ENCODE measurements at places on chromosomes 1 and 21. TPM values are rescaled to one million over a fixed set of nuclear protein-coding genes. Genes with fewer than 3 reads are reported as not detected.

- peak; percentile 64 for DNase-seq
Measured at GRCh38 chr1:229756666-229757065, 130.6 kb downstream of the URB2 start.

GRCh38 chr1:43284065-43284464 lies 1.3 kb downstream of the C1orf210 start:
- no peak for DNase-seq

- DNase-seq = no peak
Measured at GRCh38 chr1:53633073-53633704, 105.8 kb downstream of the GLIS1 start.

GRCh38 chr21:26137379-26138060 lies 33.0 kb downstream of the APP start:
- no peak for DNase-seq

DNA sequence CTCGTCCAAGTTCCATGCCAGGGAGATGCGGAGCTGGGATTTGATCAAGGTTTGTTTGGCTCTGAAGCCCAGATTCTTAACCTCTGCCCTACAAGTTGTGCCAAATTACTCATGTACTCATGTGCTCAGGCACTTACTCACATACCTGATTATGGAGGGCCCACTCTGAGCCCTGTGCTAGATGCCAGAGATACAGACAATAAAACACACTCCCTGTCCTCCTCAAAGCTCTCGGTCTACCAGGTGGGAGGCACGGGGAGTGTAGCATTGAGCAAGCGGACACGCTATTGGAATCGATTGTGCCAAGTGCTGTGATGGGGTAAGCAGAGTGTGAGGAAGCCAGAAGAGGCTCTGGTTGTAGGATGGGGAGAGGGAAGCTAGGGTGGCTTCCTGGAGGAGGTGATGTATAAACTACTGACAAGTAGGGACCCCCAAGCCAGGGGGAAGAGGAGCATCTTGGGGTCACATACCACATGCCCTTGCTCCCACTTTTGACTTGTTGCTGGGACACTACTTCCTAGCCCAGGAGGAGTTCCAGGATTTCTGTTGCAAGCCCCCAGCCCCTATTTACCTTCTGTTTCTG lies 49.8 kb upstream of the IFNLR1 start:
- DNase-seq = peak; percentile 60

- no peak for DNase-seq
Measured at GRCh38 chr1:165852871-165853270, 25.5 kb downstream of the UCK2 start.

DNA sequence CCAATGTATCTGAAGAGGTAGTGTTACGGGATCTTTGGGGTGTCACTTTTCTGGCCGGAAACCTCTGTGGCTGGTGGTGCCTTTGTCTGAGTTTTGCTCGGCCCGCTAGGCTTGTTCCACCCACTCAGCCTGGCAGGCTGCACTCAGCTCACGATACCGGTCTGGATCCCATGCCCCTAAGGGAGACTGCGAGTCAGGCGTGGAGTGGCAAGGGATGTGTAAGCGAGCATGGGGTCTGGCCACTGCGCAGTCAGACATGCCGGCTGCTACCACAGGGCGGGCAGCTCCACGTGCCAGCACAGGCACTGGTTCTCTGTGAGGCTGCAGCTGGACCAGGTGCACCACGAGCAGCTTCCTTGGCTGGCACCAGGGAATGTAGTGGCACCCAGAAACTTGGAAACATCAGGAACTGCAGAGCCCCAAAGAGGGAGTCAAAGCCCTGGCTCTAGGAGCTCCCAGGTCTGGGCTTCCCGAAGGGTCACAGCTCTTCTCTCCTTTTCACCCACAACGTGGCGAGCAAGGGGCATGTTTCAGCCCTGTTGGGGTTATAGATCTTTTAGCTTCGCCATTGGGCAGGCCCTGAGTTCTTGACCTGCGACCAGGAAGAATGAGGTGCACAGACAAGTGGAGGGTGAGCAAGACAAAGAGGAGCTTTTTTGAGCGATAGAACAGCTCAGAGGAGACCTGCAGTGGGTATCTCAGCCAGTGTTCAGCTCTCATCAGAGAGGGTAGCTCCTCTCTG lies 23.8 kb upstream of the LRRC8C start:
- DNase-seq = no peak

DNA sequence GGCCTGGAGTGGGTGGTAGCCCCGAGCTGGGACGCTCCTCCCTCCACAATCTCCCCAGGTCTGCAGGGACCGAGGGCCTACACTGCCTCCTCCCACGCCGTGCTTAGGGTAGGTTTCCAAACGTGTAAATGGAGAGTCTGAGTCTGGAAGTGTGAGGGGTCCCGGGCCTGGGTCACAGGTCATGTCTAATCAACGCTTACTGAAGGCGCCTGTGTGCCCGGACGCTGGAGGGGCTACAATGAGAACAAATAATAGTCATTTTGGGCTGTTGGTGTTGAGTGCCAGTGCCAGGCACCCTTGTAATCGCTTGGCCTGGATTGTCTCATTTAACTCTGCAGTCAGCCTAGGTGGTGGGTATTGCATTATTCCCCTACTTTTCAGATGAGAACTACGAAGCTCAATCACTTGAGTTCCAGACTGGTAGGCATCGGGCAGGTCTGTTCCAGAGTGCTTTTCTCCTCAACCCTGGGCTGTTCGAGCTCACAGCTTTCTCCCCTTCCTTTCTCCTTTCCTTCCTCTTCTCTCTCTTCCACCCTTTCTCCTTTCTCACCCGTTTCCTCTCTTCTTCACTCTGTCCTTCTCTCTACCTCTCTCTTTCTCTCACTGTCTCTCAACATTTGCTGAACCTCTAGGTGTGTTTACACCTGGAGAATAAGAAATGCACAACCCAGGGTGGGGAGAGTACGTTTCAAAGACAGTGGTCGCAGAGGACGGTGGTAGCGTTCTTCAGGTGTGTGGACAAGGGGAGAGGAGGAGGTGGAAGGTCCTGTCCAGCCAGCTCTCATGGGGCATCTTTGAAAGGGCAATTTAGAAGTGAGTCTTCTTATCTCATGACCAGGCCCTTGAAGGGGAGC lies 883 bp downstream of the SLC66A1 start:
- DNase-seq = no peak

DNA sequence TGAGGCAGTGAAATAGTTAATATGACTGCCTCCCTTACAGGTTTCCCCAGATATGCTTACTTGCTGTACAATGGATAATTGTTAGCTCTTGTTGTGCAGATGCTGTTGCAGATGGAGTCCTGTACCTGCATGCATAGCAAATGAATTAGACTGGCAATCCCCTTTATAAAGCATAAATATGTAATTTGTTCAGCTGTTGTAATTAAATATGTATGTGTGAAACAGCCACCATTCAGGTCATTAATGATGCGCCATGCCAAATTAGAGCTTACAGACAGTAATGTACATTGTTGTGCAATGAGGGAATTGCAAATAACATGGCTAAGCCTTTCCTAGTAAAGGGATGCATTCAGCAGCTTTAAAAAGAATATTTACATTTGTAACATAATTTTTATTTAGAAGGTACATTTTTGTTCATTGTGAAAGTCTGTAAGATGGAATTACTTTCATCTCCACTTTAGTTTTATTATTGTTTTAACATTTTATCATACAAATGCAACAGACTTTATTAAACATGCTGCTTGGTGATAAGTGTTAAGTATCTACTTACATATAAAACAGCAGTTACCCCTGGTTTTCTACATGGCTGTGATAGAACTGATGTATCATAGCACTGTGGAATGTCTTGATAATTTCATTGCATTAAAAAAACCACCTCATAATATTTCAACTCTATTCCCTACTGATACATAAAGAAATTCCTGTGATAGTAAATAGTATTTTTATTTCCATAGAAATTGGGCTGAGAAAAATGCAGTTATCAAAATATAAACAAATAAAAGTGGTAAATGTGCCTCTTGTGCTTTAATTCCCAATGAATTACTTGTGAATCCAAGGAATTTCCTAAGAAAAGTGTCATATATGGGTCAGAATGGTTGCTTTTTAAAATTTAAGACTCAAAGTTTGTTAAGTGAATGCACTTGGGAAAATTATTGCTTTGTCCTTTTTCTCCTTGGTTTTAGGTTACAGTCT lies 99.0 kb downstream of the NFIA start:
- no peak for DNase-seq

- no peak for DNase-seq
Measured at GRCh38 chr1:61119085-61119484, 36.7 kb downstream of the NFIA start.

- DNase-seq = no peak
Measured at GRCh38 chr1:117657031-117657430, 51.2 kb downstream of the TENT5C start.

- no peak for DNase-seq
Measured at GRCh38 chr1:65269612-65270011, 39.7 kb upstream of the DNAJC6 start.

DNA sequence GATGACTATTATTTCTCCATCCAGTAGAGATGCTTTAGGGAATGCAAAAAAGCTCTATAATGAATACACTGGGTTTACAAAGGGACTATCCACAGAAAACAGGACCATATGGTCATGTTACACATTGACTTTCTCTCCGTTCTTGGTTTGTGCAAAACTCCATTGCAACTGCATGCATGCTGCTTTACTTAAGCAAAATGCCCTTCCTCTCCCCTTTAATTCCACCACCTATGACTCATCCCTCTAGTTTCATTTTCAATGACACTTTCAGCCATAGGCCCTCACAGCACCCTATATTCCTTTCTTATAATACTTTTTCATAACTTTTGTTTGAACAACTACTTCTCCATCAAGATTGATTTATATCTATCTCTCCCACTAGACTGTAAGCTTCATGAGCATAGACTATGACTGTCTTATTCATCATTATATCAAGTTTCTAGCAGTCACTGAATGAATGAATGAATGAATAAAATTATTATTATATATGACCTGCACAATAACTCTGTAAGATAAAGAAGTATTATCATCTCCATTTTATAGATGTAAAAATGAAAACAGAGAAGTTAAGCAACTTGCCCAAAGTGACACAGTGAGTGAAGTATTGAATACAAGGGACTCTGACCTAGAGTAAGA lies 248.9 kb downstream of the PLPP3 start:
- DNase-seq = no peak

- DNase-seq = peak; percentile 42
Measured at GRCh38 chr21:31347435-31348032, 3.5 kb upstream of the TIAM1 start.

- DNase-seq = no peak
Measured at GRCh38 chr1:202049129-202049528, 38.7 kb downstream of the ELF3 start.

- DNase-seq = no peak
Measured at GRCh38 chr21:44980562-44981489, 41.0 kb downstream of the SLX9 start.

DNA sequence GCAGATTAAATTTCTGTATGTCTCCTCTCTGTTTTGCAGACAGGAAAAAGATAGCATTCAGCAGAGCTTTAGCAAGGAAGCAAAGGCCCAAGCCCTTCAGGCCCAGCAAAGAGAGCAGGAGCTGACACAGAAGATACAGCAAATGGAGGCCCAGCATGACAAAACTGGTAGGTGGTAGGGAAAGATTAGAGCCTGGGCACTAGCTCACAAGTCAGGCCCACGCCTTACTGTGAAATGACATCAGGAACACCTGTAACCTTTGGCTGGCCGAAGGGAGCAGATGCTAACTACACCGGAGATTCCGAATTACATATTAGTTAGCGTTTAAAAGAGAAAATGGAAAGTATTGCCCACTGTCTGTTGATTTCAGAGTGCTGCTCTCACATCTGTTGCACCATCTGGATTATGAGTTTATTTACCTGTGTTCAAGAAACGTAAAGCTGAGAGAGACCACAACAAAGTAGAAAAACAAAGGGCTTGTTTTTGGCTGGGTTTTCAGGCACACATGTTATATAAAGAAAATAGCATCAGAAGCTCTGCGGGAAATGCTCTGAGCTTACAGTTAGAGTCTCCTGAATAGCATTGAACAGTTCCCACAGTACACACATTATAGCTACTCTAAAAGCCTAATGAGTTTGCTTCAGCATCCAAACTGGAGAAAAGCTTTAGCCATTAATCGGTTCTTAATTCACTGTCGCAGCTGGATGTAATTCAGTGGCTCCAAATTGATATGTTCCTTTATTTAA lies 160.0 kb downstream of the SDCCAG8 start:
- DNase-seq = no peak

GRCh38 chr1:174393885-174394284 lies 53.9 kb upstream of the GPR52 start:
- DNase-seq = no peak

GRCh38 chr1:111270771-111271463 lies 19.7 kb upstream of the CHIA start:
- DNase-seq = no peak

- DNase-seq = no peak
Measured at GRCh38 chr1:169949139-169949538, 55.4 kb upstream of the SCYL3 start.

- no peak for DNase-seq
Measured at GRCh38 chr1:97827887-97828286, 92.9 kb downstream of the DPYD start.

GRCh38 chr1:37533317-37534093 lies 18.9 kb upstream of the MEAF6 start:
- DNase-seq = no peak

GRCh38 chr1:14996133-14997050 lies 157.2 kb upstream of the TMEM51 start:
- DNase-seq = peak; percentile 86

DNA sequence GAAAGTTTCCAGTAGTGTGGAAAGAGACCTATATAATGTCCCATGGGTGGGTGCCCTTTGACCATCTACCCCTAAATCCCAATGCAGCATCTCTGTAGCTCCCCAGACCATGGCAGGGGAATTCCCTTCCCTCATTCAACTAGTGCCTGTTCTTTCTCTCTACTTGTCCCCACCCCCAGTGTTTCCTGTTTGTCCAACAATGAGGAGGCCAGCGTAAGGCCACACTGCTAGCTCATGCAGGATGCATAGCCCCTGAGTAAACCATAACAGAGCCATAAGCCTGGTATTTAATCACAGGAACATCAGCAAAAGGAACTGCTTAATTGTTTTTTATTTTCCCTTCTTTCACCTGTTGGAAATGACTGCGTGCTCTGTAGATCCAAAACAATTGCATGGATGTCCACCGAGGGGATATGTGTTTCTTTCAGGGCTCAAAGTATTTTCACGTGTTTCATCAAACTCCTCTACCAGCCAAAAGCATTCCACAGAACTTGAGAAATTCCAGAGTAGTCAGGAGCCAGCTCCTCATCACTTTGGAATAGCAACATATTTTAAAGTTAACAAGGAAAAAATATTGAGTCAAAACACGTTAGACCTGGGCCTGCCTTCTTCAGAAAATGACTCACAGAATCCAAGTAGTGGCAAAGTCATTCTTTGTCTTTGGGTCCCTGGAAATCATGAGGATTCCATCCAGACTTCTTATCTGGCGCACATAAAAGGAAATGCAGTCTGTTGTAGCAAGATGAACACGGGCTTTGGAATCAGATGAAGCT lies 162.5 kb upstream of the SGIP1 start:
- peak; percentile 62 for DNase-seq

Gene PCBP3
- not detected for total RNA-seq

Gene BCL2L15
- total RNA-seq = not detected

Gene FCRL1
- total RNA-seq = not detected

Gene MAB21L3
- total RNA-seq = 1.3 TPM

Gene KIAA1614
- 0.10 TPM for total RNA-seq

Gene OR1C1
- total RNA-seq = not detected
